ENCODE measurements at places on chromosomes 4 and X. TPM values are rescaled to one million over a fixed set of nuclear protein-coding genes. Genes with fewer than 3 reads are reported as not detected.
A peak's percentile ranks its signal among the peaks of the same experiment; 100 is the strongest.

Gene F8A2
- total RNA-seq: not detected

DNA sequence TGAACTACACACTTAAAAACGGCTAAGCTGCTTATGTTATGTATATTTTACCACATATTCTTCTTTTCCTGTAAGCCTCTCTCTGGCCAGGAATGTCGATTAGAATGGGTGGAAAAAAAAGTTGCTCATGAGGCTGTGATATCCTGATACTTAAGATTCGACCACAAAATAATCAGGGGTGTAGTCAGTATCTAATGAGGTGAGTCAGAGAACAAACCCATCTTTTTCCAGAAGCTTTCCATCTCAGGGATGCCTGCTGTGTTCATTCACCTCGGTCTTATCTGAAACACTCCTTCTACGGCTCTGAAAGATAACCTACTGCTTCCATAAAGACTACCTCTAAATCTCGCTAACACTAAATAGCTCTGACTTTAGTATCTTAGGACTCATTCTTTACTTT lies 142.7 kb upstream of the MAP3K15 start:
- DNase-seq: peak; percentile 40

Gene TECRL
- not detected for total RNA-seq

GRCh38 chr4:20403290-20403689 lies 151.6 kb downstream of the SLIT2 start:
- no peak for DNase-seq

Gene FAM133A
- 23.7 TPM for total RNA-seq

DNA sequence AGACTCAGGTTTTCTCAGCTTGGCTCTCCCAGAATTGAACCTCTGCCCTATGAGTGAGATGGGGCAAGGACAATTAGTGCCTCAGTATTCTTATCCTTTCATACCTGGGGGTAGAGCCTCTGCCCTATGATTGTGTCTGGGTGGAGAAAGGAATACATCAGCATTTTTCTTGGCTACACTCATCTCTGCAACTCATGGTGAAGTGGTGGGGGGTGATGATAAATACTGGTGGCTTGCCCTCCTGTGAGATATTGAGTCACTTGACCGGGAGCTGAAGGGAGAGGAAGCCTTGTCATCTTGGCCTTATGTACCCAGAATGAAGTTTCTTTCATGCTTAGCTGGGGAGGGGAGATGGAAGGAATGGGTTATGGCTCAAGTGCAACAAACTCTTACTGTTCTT lies 71.3 kb upstream of the ENOX2 start:
- DNase-seq: peak; percentile 1

DNA sequence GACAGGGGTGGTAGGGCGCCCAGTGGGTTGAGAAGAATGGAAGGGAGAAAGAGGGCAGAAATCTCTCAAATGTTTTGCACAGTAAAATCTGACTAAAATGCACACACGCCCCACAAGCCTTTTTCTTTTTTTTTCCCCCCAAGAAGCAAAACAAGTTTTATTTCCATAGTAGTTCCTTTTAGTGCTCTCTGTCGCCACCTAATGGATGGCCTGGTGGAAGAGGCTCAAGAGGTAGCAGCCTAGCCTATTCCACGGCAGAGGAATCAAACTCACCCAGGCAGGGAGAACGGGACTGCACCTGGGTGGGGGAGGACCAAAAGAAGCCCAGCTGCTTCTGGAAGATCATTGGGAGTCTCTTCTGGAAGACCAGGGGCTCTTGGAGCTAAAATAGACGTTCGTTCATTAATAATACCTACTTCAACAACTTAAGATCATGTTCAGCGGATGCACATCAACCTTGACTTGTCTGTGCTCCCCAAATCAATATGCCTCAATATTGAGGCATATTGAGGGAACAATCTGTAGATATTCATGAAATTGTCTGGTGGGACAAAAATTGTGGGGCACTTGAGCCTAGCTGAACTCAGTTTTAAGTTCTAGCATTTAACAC lies 31.6 kb upstream of the IRAK1 start:
- peak; percentile 44 for DNase-seq

Gene GRIA2
- total RNA-seq: not detected

DNA sequence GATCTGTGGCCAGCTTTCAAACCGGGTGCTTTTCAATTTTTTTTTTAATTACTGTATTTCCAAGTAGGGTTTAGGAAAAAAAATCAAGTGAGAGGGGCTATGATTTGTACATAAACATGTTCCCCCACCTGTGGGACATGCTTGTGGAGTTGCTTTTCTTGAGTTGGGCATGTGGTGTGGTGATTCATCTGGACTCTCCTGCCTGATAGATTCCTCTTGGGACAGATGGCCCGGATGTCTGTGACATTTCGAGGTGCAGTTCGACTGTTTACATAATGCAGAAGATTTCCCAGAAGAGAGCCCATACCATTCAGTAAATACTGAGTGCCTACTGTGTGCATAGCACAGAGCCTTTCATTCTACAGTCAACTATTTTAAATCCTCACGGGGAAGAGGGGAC lies 49.9 kb downstream of the DOCK11 start:
- DNase-seq: peak; percentile 26

Gene ADGRG4
- total RNA-seq: not detected

DNA sequence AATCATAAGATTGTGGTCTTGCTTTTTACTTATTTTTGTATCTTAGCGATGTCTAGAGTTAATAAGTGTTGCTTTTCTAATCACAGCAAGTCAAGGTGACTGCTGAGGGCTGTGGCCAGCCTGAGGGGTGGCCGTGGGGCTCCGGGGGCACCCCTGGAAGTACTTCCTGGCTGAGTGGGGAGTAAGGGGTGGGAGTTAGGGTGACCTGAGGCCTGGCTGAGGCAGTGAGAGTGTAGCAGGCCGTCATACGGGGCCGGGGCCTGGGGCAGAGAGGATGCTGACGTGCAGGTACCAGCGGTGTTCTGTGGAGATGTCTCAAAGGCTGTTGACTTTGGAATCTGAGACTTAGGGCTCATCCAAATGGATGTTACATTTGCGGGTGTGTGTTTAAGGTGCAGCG lies 29.3 kb downstream of the PIGG start:
- DNase-seq: no peak

Gene PGAM4
- not detected for total RNA-seq

Gene RHOXF2B
- not detected for total RNA-seq

GRCh38 chr4:174427571-174428140 lies 94.6 kb downstream of the HPGD start:
- DNase-seq: no peak

DNA sequence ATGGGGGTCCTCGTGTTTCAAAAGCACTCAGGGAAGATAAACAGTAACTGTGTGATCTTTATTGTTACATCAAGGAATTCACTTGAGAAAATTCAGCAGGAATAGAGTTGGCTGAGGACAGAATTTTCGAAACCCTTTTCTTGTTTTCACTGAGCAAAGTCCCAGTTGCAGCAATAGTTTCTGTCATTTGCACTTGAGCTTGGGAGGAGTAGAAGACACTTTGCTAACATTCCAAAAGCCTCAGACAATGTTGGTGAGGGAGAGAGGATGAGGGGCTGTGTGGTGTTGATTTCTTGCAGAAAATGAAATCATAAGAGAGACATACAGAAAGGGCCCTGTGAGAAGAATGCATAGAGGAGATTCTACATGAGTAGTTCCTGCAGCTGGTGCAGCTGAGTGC lies 151.9 kb upstream of the DIPK2B start:
- DNase-seq: no peak

Gene DACH2
- total RNA-seq: not detected
